ENCODE measurements at places on chromosomes 6 and 20.

DNA sequence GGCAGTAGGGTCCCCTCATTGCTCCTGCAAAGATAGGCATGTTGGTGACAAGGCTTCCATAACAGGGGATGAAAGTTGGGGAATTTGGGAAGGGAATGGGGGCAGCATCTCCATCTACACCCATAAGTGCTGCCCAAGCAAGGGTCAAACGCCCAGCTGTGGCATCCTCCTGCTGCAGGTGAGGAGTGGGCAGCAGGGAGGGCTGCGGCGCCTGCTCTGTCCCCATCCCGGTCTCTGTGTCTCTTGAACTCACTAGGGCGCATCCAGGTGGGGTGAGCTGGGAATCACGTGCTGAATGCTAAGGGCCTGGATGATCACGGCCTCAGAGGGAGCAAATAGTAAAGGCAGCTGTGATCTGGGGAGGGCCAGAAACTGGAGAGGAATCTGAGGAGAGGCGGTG is 9.1 kb downstream of the MICA start:
- DNase-seq: no peak

- DNase-seq: no peak
Observed at GRCh38 chr6:144170044-144170443, 19.7 kb downstream of the STX11 start.

DNA sequence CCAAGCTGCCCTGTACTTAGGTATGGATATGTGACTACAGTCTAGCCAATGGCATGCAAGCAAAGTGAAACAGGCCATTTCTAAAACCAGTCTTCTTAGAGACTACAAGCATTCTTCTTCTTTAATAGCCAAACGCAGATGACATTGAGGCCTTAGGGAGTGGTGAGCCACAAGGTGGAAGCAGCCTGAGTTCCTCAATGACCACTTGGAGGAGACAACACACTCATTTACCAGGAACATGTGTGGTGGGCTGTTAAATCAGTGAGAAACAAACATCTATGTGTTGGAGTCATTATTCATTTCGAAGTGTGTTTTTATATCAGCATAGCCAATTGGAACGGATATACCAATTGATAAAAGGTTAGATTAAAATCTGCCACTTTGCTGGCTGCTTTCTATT is 122.0 kb downstream of the GFRAL start:
- DNase-seq: no peak

DNA sequence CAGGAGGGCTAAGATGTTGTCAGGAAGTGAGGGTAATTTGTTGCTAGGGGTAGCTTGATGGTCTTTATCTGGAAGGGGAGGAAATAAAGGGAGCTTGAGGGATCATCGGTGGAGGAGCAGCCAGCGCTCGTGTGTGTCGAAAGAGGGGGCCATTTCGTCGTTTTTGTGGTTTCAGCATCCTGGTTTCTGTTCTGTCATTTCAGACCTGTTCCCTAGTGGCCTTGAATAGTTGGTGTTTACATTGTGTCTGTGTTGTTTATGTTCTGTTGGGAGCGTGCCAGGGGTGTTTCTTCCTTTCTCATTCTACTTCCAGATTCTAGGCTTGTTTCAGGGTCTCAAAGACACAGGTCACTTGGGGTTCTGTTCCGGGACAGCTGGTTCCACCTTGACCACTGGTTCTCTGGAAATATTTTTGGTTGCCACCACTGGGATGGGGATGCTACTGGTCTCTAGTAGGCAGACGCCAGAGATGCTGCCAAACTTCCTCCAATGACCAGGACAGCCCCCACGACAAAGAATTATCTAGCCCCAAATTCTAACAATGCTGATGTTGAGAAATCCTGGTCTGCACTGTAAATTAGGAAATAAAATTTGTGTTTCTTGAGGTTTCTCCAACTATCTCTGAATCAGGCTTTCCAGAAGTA is 113.9 kb upstream of the NAA20 start:
- DNase-seq: no peak

GRCh38 chr6:24932832-24933231 is 2.9 kb downstream of the RIPOR2 start:
- no peak for DNase-seq

- DNase-seq: no peak
Observed at GRCh38 chr6:112781241-112781640, 434.1 kb downstream of the RFPL4B start.

GRCh38 chr20:2305946-2306345 is 10.1 kb downstream of the TGM3 start:
- DNase-seq: peak; percentile 10

DNA sequence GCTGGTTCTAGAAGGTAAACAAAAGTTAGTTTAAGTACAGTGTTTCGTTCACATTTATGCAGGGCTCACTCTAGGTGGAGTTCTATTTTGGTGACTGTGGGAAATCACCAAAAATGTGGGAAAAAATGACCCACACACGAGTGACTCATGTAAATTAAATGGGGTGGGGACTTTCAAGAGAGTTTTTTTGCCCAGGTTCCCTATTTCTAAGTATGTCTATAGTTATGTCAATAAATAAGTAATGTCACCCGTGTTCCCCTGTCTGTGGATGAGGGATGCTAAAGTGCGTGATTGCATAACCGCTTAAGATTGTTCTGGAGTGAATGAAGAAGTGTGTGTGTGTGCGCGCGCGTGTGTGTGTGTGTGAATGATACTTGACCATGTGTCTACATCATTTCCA is 69.1 kb downstream of the MYB start:
- no peak for DNase-seq

DNA sequence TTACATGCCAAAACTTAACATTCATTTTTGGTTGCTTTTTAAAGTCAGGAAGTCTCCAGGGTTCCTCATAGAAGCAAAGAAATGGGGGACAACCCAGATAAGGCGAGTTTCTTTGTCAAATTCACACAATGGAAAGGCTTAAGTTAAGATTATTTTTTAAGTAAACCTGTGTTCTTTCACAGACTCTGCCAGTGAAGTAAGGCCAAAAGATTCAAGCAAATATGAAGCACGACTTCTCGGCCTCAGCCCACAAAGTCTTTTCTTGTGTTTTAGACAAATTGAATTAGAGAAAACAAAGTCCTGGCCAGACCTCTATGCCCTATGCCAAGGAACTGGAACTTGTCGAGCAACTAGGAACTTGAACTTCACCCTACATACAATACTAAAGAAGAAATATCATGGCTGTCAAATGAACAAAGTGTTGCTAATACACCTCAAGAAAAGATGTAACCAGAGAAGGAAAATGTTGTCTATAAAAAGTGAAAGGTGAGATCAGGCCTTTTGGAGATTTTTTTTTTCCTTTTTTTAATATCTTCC is 540.0 kb upstream of the JARID2 start:
- DNase-seq: no peak

DNA sequence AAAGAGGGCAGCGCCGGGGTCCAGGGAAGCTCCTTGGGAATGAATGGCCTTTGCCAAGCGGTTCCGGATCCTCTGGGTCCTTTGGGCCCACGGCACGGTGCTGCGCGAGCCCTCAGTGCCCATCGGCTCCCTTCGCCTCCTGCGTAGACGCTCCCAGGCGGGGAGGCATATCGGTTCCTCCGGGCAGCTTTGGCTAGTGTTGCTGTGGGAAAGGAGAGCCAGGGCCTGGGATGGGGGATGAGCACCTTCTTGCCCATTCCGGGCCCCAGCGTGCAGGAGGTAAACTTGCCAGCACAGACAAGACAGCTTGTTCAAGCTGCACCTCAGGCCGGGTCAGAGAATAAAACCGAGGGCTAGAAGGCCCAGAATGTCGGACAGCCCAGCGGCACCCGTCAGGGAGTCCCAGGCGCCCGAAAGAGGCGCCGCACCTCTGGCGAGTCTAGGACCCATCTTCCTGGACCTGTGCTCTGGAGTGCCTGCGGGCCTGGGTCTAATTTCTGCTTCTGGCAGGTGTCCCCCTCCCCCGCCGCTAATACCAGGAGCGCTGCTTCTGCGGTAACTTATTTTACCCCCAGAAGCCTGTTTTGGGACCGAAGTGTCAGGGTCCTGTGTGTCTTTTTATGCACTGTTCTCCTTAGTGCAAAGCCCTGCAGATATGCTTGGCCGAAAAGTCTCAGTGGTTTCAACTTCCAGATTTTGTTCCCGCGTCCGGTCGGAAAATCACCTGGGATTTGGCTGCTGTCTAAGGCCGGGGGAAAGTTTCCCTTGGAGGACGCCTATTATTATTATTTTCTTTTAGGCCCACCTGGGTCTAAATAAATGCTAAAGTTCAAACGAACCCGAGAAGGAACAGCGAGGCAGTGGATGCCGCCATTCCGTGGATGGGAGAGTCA is 1.7 kb upstream of the TFAP2C start:
- no peak for DNase-seq

DNA sequence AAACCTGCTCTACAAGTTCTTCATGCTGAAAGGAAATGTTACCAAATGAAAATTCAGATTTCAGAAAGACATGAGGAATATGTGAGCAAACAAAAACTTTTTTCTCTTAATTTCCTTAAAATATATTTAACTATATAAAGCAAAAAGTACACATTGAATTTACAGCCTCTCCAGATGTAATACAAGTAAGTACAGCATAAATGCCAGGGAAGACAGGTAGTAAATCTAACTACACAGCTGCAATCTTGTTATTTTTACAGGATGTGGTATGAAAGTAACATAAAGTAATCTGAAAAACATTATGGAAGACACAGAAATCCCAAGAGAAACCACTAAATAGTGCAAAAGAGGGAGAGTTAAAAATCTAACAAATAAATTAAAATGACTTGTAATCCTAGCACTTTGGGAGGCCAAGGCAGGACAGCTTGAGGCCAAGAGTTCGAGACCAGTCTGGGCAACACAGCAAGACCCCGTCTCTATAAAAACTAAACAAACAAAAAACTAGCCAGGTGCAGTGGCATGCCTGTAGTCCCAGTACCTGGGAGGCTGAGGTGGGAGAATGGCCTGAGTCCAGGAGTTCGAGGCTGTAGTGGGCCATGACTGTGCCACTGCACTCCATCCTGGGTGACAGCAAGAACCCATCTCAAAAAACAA is 50.7 kb downstream of the FAM8A1 start:
- DNase-seq: no peak

GRCh38 chr20:17816804-17817587 is 117.2 kb downstream of the BANF2 start:
- DNase-seq: no peak

DNA sequence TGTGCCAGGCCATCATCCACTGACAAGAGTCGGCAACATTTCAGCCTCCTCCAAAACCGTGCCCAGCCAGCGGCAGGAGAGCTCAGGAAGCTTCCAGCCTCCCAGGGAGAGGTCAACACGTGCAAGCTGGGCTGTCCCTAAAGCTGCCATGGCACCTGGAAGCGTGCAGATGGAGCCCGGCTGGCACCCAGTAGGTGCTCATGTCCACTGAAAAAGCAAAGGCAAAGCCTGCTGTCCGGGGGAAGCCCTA is 14.4 kb upstream of the TLDC2 start:
- DNase-seq: no peak

- no peak for DNase-seq
Observed at GRCh38 chr6:160775792-160776580, 73.9 kb downstream of the PLG start.

- DNase-seq: no peak
Observed at GRCh38 chr6:112503091-112503596, 156.0 kb downstream of the RFPL4B start.

DNA sequence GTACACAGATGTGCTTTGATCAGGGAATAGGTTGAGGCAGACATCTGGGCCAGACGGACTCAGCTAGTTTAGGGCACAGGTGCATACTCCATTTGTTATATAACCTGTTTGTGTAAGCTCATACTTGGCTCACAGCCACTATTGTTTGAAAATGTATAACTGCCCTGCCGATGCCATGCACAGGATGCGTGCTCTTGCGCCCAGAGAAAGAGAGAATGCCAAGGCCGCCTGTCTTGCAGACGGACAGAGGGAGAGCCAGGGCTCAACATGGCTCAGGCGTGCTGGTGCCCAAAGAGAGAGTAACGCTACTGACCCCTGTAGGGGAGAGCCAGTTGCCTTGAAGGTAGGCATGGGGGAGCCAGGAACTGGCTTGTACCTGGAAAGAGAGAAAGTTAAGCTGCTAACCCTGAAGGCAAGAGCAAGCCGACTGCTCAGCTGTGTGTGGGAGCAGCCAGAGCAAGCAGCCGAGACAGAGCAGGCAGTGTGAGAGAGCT is 57.7 kb downstream of the FAM229B start:
- DNase-seq: peak; percentile 92

DNA sequence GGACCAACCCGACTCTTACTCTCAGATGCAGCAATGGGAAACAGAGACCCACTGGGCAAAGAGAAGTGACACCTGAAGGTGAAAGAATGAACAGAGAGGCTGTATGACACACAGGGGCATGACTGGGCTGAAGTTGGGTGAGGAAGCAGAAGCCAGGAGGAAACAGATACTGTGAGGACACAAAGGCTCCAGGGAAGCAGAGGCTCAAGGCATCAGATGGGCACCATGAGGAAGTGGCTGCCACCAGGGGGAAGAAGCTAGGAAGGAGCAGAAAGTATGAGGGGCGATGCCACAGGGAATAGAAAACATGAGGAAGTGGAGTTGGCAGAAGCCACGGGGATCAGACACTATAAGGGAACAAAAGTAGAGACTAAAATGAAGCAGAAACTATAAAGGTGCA is 30.9 kb upstream of the OCSTAMP start:
- DNase-seq: no peak

DNA sequence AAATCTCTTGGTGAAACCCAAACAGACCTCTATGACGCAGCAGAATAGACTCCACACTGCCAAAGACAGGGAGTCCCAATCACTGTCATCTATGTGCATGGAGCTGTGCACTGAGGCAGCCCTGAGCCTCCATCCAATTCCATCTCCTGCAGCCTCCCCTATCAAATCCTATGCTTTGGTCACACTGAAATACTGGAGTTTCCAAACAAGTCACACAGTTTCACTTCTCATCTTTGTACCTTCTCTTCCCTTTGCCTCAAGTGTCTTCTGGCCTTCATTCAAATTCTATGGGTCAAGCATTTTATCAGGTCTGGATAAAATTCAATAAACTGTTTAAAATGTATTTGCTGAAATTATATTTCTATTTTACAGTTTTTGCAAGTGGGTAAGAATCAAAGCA is 38.5 kb downstream of the FBXL4 start:
- DNase-seq: no peak

DNA sequence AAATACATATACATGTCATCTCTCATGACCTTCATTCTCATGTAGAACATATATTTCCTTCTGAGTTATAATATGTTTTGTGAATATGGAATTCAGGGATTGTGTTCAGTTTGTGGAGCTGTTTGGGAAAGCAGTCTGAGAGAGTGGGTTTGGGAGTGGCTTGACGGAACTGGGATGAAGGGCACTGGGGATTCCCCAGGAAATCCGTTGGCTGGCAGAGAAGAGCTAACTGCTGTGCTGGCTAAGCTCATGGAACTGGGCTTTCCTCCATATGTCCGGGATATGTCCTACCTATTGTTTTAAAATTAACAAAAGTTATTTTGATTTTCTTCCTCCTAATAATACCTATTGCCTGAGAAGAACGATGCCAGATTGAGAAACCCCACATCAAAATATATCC is 359.5 kb upstream of the FLRT3 start:
- DNase-seq: no peak

DNA sequence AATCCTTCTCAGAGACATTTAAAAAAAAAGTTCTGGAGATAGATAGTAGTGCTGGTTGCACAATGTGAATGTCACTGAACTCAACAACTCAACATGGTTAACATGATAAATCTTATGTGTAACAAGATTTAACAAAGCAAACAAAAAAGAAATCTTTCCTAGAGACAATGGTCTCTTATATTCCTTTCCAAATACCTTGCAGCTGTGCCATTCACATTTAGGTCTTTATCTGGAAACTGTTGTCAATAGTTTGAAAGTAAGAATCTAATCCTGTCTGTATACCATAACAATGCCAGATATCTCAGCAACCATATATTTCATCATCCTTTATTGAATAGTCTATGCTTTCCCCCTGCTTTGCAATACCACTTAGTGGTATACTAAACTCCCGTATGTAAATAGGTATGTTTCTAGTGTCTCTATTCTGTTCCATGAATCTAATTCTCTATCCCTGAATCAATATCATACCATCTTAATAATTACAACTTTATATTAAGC is 2.1 kb downstream of the SERAC1 start:
- no peak for DNase-seq
